ENCODE measurements at places on chromosomes 5 and 9.

- DNase-seq, result no peak
Observed at GRCh38 chr9:130189840-130190239, 17.6 kb downstream of the NCS1 start.

DNA sequence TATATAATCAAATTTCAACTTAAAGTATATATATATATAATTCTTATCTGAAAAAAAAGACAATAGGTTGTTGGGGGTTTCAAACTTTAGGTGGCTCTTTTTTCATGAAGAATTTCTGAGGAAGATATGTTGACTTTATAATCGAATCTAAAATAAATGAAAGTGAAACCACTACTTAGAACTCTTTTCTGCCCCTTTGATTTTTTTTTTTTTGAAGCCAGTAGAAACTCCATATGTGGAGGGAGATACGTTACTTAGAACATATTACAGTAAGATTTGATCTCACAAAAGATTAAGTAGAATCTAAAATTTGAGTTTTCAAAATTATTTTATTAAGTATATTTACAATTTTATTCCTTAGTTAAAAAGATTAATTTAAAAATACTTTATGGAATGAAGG, 96.9 kb downstream of the ATG10 start:
- DNase-seq, result no peak

DNA sequence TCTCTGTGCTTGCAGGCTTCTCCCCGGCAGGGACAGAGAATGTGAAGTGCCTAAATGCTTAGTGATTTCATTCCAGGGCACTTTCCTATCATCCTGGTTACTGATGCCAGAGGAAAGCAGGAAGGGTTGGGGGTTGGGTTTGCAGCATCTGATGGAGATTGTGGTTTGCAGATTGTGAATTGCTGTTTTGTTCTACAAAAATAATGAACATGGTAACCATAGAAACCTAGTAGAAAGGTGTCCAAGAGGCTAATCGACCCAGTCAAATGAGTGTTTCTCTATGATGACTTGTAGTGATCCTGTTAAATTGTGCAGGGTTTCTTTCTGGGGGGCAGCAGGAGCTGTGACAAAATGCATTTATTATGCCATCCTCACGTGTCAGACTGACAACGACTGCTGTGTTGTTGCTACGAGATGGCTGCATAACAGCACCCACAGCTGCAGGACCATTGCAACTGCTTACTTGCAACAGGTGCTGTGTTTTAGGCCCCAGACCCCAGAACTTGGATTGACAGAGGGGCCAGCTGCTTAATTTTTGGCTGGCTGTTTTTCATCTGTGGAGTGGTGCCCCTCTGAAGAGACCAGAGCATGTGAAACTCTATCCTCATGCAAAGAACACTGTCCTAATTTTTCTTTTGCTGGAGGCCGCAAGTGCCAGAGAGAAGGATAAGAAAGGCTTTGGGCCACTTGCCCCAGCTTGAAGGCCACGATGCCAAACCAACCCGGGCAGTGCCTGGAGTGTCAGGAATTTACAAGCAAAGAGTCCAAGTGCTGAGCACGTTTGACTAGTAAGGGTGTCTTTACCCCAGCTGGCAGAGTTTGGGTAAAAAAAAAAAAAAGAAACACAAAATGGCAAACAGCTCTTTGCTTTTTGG, 397.8 kb downstream of the GADD45G start:
- no peak for DNase-seq

GRCh38 chr5:41275813-41276512, 62.6 kb upstream of the C6 start:
- DNase-seq, result no peak

- peak; percentile 18 for DNase-seq
Observed at GRCh38 chr9:2053883-2054845, 39.0 kb downstream of the SMARCA2 start.

GRCh38 chr9:85510830-85511504, 230.8 kb downstream of the AGTPBP1 start:
- no peak for DNase-seq

GRCh38 chr5:41093803-41094202, 22.7 kb upstream of the MROH2B start:
- no peak for DNase-seq

DNA sequence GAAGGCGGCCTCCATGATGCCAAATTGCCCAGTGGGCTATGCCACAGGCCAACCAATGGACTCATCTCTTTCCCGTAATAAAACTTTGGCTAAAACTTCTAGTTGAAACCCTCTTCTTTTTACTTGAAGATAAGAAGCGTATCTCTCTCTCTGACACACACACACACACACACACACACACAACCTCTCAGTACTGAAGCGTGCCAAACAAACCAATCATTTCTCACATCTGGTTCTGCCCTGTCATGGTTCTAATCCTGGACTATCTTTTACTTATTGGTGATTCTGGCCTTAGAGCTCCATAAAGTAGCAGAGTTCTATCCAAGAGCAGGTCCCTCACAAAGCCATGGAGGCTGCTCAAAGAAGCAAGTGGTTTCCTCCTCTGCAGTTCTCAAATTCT, 64.6 kb downstream of the PTCH1 start:
- DNase-seq, result no peak

DNA sequence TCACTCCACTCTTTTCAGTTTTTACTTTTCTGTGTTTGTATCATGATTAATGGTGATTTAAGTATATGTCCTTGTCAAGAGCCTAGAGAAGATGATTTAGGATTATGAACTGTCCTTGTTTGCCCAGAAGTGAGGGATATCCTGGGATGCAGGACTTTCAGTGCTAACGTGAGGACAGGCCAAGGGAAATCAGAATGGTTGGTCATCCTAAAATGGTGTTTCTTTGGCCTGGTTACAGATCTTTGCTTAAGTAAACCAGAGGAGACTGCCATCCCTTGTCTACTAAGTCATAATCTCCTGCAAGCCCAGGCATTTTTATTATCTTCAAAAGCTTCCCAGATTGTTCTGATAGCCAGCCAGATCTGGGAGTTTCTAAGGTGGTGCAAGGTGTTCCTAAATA, 22.3 kb upstream of the DPYSL3 start:
- no peak for DNase-seq

DNA sequence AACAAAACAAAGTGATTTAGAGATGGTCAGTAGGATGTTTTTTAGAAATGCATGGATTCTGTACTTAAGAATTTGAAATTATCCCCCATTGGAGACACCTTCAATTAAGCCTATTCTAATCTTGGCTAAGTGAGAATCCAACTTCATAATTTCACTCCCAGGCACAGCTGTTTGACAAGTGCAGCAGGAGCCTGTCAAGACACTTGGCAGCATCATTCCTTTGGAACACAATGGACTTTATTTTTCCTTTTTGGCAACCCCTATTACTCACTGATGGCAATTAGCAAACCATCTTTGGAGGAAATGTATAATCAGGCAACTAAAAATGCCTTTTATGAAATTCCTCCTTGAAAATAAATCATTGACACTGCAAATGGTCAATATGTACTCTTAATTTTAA, 194.7 kb downstream of the GLIS3 start:
- no peak for DNase-seq

DNA sequence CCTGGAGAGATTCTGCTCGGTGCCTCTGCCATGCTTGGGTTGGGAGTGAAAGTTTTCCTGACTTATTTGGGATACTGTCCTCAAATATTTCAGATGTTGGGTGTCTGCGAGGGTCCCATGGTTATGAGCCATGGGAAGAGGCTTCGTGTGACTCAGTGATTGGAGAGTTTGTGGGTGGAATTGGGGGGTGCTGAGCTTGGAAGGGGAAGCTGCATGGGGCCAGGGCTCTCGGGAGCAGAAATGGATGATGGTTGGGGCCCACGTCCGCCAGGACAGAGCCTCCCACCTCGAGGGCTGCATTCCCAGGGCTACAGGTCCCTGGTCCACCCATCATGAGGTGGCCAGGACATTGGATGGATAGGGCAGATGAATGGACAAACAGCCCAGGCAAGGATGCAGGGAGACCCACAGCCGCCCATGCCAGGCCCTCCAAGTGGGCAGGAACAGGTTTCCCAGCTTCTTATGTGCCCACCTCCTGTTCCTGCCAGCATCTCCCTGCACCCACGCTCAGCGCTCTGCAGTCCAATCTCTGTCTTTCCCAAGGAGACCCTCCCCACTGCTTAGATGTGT, 5.5 kb downstream of the OBP2B start:
- DNase-seq, result no peak

GRCh38 chr9:122020398-122020797, 72.7 kb downstream of the TTLL11 start:
- no peak for DNase-seq

DNA sequence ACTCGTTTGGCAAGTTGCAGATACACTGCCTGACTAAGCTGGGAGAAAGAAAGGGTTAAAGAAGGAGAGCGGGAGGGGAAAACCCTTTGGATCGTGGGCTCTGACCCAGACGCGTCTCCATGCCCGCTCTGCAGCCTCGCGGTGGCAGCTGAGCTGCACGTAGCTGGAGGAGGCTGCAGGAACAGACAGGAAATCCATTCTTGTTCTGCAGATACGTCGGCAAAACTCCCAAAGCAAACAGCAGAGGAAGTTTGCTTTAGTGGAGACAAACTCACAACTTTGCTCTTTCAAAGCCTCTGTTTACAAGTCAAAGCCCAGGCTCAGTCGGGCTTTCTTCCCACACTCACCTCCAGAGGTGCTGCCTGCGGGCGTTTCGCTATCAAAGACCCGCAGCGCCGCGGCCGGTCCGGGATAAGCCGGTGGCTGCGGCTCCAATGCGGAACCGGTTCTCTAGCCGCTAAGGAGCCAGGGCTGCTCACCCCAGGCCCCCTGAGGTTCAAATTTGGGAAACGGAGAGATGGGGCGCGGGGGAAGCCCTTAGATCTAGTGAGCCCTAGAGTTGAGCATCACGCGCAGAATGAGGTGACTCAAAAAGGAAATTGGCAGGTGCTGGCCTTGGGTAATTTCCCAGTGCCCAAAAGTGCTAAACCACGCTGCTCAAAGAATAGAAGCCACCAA, 60.7 kb downstream of the MAT2B start:
- no peak for DNase-seq

DNA sequence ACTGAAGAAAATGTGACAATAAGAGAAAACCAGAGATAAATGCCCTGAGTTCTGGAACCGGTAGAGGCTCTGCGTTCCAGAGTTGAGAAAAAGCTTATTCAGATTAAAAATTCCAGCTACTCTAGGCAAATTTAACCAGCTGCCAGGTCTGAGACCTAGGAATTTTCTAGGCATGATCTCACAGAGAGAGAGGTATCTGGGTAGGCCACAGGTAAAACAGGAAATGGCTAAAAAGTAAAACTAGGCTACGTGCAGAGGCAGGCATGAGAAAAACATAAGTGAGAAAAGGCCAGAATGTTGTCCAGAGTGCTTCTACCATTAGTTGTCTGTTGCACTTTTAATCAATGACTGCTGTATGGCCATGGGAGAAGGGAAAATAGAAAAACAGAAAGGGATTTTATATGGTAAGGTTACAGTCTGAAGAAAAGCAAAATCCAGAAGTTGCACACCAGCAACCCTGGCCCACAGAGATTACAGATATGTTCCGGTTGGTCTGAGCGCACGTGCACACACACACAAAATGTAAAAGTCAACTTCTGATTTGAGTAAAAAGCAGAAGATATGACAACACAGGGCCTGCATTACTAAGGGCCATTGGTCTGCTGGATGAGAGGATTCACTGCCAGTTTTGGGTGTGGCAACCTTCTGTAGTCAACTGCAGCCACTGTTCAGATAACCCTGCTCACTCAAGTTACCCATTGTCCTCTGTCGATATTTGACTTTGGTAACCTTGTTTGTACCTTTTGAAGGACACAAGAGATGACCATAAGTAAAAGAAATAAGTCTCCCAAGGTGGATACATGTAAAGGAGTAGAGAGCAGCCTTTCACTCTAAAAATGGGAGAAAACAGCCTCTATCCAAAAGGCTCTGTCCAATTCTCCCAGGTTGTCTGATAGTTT, 266.0 kb downstream of the DTWD2 start:
- DNase-seq, result no peak

DNA sequence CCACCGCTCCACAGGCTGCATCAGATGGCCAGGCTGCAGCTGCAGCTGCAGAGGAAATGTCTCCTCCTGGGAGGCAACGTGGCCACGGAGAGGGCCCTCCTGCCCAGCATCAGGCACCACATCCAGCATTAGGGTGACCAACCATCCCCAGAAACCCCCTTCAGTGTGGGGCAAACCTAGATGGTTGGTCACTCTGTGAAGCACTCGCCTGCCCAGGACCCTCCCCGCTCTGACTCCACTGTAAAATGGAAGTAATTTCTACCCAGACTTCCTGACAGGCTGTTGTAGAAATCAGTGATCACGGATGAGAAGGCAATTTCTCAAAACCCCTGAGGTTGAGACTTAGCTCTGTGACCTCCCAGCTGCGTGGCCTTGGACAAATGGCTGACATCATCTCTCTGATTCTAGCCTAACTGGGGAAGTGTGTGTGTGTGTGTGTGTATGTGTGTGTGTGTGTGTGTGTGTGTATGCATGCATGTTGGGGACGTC, 31.6 kb downstream of the B4GALT1 start:
- DNase-seq, result no peak

DNA sequence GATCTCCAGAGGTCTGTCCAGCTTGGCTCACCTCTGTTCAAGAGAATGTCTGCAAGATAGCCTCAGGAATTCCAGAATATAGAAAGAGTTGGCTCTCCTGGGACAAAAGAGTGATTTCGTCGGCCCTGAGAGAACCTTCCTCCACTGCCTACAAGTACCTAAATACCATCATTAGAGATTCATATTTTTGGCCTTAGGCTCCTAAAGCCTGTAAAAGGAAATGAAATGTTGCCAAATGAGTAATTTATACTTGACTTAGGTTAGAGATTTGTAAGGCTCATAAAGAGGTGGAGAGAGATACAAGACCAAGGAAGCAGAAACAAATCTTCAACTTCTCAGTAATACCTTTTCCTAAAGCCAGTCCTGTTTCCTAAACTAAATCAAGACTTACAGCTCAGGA, 146.2 kb downstream of the CCDC192 start:
- no peak for DNase-seq

DNA sequence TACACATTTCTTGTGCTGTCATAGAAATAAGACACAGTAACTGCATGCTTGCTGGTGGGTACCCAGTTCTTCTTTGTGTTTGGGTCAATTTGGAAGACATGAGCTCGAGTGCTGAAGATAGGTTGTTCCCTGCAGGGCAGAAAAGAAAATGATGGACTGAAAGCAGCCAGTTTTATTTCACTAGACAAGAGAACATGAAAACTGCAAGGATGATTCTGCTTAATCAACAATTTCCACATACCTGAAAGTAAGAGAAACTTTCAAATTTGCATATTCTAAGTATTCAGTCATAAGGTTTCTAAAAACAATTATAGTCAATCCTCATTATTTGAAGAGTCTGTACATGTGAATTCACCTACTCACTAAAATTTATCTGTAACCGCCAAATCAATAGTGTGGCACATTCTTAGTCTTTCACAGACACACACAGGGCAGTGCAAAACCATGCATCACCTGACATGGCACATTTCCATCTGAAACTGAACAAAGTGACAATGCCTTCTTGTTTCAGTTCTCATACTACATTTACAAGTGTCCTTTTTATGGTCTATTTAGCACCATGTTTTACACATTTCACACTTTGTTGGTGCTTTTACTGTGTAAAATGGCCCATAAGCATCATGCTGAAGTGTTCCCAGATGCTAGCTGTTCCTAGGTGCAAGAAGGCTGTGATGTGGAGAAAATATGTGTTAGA, 56.9 kb downstream of the HOMER1 start:
- DNase-seq, result no peak
